ENCODE measurements at places on chromosomes 13 and 19.

DNA sequence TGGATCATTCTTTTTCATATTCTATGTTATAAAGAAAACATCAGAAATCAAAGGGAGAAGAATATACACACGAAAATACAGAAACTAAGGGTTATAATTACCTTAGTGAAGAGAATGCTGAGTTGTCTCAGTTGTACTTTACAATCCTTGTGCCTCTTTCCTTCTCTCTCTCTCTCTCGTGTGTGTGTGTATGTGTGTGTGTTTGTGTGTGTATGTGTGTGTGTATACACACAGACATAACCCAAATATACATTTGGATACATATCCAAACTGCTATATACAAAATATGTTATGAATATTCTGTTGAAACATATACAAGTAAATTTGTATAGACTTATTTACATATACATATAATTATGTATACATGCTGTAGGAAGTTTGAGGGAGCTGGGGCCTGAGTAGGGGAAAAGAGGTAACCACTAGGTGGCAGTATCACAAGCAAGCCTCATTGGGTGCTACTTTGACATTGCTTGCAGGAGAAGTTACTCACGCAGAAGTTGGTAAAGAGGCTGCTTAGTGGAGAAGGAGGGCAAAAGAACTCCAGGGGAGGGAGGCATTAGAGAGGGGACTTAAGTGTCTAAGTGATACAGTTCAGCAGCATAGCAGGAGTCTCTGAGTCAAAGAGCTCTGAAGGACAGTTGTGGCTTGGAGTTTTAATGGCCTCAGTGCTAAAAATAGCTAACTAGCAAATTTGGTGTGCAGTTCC is 465.1 kb upstream of the PCDH20 start:
- no peak for DNase-seq

- DNase-seq = peak; percentile 32
These were observed 92.4 kb downstream of the STK24 start for GRCh38 chr13:98484289-98485219.

- no peak for DNase-seq
These were observed 1.1 kb downstream of the CCNE1 start for GRCh38 chr19:29812881-29813275.

- no peak for DNase-seq
These were observed 387.5 kb downstream of the LMO7 start for GRCh38 chr13:76023652-76024051.

GRCh38 chr13:91158017-91158395 is 189.5 kb upstream of the MIR17HG start:
- DNase-seq = no peak

DNA sequence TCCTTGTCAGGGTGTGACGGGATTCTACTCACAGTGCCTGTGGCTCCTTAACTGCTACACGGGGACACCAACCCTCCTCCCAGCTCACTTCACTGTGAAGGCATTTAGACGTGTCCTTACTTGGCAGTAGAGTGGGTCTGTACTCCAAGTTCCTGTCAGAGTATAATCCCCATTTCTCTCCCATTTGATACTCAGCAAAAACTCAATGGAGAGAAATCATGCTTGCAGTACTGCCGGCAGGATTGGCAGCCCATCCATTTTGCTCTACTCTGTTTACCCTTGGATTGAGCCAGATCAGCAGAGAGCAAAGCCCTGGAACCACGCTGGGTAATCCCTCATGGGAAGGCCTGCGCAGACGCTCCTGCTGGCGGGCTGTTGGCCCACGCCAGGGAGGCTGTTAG is 28.9 kb downstream of the ARL11 start:
- no peak for DNase-seq

DNA sequence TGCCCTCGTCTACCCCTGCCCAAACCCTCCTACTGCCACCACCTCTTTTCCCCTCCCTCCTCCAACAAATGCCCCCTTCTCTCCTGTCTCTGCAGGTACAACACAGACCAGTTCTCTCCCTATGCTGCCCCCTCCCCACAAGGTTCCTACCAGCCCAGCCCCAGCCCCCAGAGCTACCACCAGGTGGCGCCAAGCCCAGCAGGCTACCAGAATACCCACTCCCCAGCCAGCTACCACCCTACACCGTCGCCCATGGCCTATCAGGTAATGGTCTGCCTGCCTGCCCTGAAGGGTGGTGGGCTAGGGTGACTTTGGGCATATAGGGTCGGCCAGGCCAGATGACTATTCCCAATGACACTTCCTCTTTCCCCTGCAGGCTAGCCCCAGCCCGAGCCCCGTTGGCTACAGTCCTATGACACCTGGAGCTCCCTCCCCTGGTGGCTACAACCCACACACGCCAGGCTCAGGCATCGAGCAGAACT is 6.5 kb upstream of the TIMM50 start:
- peak; percentile 77 for DNase-seq
